ENCODE measurements at places on chromosomes 5 and 9.

DNA sequence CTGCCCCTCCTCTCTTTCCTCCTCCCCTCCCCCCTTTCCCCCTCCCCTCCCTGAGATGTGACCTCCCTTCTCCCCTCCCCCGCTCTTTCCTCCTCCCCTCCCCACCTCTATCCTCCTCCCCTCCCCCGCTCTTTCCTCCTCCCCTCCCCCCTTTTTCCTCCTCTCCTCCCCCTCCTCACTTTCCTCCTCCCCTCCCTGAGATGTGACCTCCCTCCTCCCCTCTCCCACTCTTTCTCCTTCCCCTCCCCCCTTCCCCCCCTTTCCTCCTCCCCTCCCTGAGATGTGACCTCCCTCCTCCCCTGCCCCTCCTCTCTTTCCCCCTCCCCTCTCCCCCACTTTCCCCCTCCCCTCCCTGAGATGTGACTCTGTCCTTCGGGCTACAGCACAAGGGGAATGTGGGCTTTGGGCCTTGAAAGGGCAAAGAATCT lies 169.8 kb downstream of the COL23A1 start:
- ATAC-seq: no peak

- ATAC-seq: no peak
These were observed 204.6 kb upstream of the CD180 start for GRCh38 chr5:67401172-67401571.

DNA sequence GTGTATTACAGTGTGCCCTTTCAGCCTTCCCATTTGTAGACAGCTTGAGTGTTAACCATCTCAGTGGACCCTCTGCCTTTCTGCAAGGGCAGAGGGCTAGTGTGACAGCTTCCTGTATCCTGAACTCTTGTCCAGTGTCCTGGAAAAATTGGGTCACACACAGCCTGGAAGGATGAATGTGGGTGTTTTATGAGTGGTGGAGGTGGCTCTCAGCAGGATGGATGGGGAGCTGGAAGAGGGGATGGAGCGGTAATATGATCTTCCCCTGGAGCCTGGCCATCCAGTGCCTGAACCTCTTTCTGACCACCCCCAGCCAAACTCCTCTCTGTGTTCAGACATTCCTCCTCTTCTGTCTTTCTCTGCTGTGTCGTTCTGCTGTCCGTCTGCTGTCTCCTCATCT lies 113.0 kb downstream of the KIF4B start:
- ATAC-seq: no peak

DNA sequence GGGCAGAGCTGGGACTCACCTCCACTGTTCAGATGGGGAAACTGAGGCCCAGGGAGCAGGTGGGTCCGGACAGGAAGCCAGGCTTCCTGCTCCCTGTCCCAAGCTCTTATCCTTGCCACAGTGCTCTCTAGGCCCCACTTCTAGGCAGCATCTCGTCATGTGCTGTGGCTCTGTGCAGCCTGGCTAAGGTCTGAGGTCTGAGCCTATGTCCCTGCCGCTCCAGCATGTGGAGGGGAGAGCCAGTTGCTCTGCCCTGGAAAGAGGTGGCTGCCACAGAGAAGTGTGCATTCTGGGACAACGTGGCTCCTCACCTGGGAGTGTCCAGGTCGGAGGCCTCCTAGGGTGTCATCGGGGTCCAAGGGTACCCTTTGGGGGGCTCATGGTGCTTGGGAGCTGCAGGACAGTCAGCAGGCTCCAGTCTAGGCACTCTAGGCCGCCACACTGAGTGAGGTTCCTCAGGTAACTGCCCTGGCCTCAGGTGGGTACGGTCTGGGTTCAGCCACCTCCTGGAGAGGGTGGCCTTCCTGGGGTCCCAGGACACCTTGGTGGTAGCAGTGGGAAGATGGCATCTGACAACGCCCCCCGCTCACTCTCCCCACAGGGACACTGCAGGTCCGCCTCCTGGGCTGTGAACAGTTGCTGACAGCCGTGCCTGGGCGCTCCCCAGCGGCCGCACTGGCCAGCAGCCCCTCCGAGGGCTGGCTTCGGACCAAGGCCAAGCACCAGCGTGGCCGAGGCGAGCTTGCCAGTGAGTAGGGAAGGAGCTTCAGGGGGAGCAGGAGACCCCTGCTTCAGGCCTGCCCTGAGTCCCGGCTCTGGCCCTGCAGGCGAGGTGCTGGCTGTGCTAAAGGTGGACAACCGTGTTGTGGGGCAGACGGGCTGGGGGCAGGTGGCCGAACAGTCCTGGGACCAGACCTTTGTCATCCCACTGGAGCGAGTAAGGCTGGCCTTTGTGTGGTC lies 10.4 kb downstream of the PKN3 start:
- ATAC-seq: no peak
